ENCODE measurements at places on chromosomes 3 and 15.

- no peak for DNase-seq
Observed at GRCh38 chr3:115524549-115524948, 98.8 kb upstream of the GAP43 start.

GRCh38 chr3:120909602-120909878 is 1.5 kb downstream of the STXBP5L start:
- DNase-seq: no peak

GRCh38 chr3:29695201-29695600 is 414.3 kb downstream of the RBMS3 start:
- no peak for DNase-seq

DNA sequence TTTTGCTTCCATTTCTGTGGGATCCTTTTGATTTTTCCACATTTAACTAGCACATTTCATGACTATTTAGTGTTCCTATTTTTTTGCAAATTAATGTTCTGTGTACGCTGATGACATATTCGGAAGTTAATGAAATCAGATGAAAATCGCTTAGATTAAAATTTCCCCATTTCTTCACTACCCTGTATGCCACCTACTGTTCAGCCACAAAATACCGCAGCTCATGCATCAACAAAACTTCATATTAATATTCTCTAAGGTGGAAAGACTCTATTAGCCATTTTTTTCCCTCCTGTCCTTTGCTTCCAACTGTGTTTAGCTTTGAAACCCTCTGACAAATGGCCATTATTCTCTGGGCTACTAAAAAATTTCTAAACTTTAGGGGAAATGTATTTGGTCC is 300.6 kb downstream of the MECOM start:
- no peak for DNase-seq

DNA sequence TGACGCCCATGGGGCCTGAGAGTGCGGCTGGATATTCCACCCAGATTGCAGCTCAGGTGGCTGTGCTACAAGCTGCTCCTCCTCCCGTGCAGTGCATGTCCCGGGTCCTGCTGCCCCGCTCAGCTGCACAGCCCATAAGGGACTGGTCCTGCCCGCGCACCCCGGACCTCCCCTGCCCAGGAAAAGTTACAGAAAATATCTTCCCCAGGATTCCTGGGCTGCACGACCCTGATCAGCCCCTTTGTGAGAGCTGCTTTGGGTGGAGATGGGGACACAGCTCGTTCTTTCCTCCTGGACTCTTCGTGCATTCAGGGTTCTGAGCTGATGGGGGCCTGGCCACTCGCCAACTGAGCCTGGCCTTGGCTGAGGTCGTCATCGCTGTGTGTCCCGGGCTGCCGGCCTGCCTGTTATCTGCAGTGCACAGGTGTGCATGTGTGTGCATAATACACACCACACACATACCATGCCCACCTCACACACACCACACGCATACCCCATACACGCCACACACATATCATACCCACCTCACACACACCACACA is 28.8 kb downstream of the APBA2 start:
- DNase-seq: no peak

DNA sequence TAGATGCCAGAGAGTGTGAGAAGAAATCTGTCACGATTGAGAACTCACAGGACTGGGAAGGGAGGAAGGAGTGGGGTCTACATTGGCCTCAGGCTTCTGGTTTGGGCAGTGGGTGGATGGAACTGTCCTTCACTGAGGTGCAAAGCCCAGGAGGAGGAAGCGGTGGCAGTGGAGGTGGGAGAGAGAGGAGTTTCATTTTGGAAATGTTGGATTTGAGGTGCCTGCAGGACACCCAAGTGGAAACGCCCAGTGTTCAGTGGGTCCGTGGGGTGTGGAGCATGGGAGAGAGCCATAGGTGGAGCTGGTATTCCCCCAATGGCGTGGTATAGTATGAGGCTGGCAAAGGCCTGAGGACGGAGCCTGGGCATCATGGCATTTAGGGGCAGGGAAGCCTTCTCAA is 9.3 kb upstream of the EPHB3 start:
- DNase-seq: no peak

DNA sequence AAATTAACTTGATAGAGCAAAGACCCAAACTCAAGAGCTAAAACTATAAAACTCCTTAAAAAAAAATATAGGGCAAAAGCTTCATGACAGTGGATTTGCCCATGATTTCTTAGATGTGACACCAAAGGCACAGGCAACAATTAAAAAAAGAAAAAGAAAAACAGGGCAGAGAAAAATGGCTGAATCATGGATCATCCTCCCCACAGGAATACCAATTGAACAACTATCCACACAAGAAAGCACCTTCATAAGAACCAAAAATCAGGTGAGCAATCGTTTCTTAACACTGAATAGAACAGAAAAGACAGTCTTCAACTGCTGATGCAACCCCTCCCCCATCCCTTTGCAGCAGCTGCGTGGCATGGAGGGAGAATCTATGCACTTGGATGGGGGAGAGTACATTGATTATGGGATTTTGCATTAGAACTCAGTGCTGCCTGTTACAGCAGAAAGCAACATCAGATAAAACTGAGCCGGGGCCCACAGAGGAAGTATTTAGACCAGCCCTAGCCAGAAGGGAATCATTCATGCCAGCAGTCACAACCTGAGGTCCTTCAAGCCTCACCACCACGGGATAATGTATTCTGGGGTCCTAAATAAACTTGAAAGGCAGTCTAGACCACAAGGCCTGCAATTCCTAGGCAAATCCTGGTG is 15.7 kb downstream of the C3orf33 start:
- DNase-seq: no peak

DNA sequence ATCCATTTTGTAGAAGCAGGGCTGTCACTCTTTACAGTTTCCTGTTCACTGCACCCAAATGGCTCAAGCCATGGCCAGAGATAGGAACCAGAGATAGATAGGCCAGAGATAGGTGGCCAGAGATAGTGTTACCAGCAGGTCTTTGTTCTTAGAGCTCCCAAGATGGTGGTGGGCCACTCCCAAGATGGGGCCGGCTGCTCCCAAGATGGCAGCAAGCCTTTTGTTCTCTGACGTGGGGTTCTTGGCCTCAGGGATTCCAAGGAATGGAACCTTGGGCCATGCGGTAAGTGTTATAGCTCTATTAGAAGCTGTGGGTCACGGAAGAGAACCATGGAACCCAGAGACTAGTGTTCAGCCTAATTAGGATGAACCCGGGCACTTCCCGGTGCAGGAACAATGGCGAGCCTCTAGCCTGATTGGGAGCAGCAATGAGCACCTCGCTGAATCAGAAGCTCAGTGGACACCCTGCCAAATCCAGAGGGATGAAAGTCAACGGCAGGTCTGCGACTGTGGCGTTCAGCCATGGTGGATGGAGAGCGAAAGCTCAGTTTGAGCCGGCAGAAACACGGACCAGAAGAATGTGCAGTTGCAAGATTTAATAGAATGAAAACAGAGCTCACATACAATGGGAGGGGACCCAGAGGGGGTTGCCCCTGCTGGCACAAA is 45.0 kb upstream of the CD96 start:
- DNase-seq: no peak

DNA sequence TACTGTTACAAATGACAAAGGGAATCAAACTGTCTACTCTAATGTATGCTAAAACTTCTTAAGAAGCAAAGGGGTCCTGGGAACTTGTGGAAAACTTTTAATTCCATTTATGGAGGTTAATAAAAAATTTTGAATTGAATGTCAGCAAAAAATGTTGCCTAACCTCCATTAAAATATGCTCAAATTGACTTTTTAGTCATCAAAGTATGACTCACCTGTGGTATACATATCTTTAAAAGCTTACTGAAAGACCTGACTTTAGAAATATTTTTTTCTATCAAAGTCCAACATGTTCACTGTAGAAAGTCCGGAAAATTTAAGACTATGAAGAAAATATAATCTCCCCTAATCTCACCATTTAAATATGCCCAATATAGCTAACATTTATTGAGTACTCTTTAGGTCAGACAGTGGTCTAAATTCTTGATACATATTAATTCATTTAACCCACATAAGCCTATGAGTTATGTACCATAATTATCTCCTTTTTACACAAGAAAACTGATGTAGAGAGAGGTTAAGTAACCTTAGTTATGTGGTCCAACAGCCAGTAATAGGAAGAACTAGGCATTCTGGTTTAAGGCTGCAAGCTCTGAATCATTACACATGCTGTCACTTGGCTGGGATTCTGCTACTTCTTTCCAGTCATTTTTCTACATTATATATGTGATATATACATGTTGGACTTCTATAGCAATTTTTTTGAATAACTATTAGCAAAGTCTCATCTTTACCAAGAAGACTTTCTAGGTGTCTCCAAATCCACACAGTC is 83.6 kb downstream of the PDZRN3 start:
- no peak for DNase-seq

GRCh38 chr15:69390575-69390974 is 23.6 kb upstream of the KIF23 start:
- no peak for DNase-seq

DNA sequence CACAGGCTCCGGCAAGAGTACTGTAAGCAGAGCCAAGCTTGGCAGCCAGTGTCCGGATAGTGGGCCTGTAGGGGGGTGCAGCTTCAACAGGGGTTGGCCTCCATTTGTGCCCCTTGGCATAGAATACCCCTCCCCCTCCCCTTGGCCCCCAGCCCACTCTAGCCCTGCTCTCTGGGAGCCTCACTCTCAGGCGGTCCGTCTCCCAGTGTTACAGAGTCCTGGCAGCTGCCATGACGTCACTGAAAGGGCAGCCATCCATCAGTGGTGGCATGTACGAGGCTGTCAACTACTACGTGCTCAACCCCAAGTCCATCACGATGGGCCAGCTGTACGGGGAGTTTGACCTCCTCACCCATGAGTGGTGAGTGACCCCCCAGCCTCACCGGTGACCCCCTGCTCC is 50.4 kb downstream of the DNAH1 start:
- DNase-seq: no peak

DNA sequence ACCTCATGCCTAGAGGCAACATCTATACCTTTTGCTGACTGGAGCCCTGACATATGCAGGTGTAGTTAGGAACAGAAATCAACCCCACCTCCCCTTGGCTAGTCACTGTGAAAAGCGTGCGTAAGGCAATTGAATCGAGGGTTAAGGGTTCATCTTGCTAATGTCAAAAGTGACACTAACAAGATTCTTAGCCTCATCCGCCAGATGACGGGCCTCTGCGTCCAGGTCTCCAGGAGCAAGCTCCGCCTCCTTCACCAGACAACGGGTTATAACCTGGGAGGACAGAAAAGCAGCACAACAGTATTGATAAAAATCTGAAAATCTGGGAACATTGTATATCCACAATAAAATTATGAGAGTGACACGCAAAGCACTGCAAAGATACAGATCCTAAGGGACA is 4.7 kb downstream of the SELENOS start:
- DNase-seq: no peak

GRCh38 chr15:40940296-40940801 is 11.2 kb downstream of the DLL4 start:
- DNase-seq: no peak

GRCh38 chr3:133376810-133377209 is 23.0 kb upstream of the BFSP2 start:
- no peak for DNase-seq

DNA sequence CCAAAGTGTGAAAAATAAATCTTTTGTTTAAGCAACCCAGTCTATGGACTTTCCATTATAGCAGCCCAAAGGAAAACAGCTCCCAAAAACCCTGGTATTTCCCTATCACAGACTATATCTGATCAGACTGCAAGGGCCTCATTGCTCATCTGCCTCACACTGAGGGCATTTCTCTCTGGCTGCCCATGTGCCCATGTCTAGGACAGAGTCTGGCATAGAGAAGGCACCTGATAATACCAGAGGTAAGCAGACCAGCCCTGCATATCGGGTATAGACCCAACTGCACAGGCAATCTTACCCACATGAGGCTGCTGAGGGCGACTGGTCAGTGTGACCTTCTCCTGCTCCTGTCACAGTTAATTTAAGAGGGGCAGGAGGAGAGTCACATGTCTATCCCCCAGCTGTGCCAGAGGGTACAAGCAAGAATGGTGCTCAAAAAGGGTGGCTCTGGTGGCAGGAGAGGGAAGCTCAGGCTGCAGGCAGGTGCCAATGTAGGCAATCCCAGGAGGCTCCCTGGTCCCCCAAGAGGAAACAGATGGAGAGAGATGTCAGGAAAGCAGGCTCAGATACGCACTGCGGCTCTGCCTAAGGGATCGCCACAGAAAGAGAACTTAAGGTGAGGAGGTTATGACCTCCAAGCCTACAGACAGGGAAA is 3.1 kb downstream of the CSRNP1 start:
- no peak for DNase-seq

DNA sequence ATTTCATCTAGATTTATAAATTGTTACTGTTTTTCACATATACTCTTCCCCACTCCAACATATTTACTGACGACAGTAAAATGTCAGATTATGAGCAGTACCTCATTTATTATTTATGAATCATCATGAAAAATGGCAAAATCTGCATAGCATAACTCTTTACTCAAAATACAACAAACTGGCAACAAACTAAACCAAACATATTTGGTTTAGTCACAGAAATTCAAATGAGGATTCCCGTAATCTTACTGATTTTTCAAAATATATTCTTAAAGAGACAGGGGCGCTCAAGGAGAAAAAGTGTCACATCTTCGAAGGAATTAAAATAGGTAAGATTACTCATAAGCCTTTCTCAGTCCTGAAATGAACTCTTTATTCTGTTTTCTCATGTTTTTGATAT is 3.0 kb upstream of the GPR87 start:
- no peak for DNase-seq

DNA sequence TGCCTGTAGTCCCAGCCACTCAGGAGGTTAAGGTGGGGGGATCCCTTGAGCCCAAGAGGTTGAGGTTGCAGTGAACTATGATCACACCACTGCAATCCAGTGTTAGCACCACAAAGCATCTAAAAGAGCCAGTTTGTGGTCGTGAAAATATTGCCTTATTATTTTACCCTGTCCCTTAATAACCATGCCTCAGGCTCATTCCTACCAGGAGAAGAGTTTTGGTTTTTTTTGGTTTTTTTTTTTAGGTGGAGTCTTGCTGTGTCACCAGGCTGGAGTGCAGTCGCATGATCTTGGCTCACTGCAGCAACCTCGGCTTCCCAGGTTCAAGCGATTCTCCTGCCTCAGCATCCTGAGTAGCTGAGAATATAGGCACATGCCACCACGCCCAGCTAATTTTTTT is 17.9 kb upstream of the AVEN start:
- no peak for DNase-seq

DNA sequence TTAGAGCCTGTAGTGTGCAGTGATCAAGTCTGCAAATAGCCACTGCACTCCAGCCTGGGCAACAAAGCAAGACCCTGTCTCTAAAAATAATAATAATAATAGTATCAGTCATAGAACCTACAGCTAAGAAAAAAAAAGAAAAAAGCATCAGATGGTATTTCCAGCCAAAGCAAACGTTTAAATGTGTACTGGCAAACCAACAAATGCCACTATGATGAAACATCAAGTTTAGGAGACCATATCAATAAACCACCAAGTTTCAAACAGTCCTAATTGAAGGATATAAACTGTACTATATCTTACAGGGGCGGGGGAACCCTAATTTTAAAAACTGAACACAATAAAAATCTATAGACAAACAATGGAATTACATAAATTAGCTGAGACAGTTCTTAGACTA is 6.4 kb downstream of the UBP1 start:
- no peak for DNase-seq

DNA sequence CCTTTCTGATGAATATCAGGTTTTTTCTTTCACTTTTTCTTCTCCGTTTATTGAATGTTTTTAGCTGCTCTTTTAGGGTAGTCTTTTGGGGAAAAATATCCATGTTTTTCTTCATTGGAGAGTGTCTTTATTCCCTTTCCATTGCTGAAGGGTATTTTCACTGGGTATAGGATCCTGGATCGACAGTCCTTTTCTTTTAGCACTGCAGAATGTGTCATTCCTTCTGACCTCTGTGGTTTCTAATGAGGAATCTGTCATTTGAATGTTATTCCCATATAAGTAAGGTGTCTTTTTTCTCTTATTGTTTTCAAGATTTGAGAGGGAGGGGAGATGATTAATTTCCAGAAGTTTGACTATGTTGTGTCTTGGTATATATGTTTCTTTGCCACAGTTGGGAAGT is 96.8 kb downstream of the BBX start:
- DNase-seq: no peak

All from NCI-H774 (cell line).